Stimulated activated CD4-positive, alpha-beta T cell treated with anti-CD3 and anti-CD28 coated beads, Interleukin-12 subunit alpha, Interleukin-12 subunit beta, amount 100 ng/mL, for 4 hours (primary cell): ENCODE measurements at places on chromosomes 7 and 10.

GRCh38 chr7:66265566-66265965 is 60.4 kb downstream of the TPST1 start:
- no peak for DNase-seq

DNA sequence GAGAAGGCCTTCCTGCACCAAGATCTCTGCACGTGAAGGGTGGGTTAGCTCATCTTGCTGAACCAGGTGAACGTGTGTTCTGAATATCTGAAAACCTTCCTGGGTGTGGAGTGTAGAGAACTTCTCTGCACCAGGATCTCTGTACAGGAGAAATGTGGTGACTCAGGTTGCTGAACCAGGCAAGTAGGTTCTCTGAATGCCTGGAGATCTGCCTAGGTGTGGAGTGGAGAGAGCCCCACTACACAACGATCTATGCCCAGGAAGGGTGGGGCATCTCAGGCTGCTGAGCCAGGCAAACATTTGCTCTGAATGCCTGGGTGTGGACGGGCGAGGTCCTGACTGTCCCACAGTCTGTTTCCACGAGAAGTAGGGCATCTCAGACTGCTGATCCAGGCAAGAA is 1002.3 kb upstream of the KCND2 start:
- no peak for DNase-seq

DNA sequence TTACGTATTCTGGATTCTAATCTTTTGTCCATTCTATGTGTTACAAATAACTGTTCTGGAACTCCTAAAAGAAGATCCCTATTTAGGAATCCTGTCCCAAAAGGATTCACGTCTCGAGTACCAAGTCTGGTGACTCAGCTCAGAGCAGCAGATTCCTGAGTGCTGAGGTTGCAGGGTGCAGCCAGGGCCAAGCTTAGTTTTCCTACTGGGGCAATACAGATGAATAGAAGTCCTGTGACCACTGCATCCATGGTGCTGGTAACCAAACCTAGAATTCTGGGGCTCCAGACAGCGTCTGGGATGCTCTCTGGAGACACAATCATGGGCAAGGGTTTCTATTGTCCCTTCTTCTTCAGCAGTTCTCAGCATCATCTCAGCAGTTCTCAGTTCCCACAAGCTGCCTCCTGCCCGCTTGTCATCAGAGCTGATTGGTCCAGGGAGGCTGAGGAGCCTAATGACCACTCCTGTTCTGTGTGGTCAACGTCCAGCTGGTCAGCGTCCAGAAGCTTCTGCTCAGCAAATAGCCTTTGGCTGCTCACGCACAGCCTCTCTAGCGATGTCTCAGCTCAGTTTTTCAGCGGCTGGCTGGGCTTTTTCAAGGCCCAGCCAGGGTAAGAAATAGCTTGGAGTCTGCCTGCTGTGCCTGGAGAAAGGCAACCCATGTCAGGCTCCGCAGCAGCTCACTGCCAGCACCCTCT is 50.4 kb upstream of the C7orf33 start:
- DNase-seq, result no peak

GRCh38 chr7:150374472-150374871 is 4.7 kb upstream of the ZNF775 start:
- no peak for DNase-seq

DNA sequence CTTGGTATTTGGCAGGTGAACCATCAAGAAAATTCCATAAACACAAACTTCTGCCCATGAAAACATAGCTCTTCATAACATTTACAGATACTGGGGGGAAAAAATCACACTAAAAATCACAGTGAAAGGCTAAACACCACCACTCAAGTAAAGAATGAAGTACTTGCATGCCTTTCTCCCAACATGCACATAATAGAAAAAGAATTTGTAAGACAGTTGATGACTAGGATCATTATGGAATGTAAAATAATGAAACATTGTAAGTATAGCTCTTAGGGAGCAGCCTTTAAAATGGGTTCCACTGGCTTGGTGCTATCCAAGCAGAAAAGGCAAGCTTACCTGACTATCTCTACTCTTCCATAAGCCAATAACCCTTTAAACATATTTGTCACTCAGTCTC is 299.9 kb upstream of the LRRN3 start:
- DNase-seq, result no peak

GRCh38 chr10:15433850-15434537 is 62.9 kb upstream of the FAM171A1 start:
- no peak for DNase-seq

- DNase-seq, result no peak
Measured at GRCh38 chr10:27660268-27660667, 85.4 kb downstream of the MKX start.

GRCh38 chr7:1407892-1408291 is 51.4 kb downstream of the MICALL2 start:
- DNase-seq, result no peak

DNA sequence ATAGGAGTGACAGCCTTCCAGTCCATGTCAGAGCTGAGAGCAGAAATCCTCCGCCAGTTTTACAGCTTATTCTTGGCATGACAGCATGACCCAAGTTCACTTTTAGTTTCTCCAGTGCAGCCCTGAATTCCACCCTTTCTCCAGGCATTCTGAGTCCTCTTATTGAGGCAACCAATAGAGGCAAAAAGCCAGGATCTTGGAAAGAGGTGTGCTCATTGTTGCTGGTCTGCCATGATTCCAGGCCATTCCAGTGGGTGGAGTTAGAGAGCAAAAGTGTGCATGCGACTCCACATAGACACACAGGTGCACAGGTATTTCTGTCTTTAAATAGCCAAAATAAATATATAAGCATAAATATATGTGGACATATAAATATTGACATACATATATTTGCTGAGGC is 224.7 kb upstream of the ADARB2 start:
- no peak for DNase-seq

DNA sequence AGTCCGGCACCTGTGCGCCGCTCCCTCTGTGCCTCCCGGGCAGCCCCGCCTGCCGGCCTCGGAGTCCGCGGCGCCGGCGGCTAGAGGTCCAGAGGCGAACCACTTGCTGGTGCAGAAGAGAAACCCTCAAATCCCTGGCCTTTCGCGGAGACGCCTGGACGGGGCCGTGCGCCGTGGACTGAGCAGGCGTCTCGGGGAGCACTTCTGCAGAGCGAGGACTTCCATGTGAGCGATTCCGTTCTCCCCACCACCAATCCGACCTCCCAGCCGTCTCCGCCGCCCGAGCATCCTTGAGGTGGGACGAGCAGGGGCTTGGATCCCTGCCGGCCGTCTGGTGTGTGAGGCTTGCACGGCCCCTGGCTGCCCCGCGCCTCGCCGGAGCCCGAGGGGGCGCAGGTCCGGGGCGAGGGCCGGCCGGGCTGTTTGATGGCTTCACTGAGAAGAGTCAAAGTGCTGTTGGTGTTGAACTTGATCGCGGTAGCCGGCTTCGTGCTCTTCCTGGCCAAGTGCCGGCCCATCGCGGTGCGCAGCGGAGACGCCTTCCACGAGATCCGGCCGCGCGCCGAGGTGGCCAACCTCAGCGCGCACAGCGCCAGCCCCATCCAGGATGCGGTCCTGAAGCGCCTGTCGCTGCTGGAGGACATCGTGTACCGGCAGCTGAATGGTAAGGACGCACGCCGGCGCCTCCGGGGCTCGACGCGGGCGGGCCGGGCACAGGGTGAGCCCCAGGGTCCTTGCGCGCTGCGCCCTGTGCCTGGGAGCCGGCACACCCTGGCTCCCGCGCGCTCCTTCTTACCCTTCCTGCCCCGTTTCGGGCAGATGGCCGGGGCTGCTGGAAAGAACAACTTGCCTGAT is 660 bp downstream of the GALNT17 start:
- DNase-seq, result no peak

GRCh38 chr10:56561336-56561735 is 200.3 kb upstream of the ZWINT start:
- DNase-seq, result no peak

DNA sequence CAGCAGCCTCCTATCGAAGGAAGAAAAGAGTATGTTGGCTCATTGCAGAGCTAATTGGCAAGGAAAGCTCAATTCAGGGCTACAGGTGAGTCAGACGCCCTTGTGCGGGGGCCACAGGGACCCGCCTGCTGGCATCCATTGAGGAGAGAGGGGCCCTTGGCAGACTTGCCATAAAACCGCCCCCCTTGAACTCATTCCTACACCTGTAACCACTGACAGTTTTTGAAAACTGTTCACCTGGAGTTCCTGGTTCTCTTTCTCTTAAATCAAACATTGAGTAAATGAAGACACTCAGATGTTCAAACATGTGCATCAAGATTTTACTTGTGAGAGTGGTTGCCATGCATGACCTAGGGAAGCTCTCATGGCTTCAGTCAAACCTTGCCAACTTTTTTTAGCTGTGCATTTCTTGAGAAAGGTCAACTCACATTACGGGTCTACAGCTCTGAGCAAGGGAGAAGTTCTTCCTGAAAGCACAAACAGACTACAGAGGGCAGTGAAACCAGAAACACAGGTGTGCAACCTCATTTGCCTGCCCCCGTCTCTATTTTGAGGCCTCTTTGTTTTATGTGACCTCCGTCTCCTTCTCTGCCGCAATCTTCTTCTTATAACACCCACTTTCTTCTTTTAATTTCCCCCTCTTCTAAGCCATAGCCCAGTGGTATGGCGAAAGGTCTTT is 87.8 kb downstream of the TBXAS1 start:
- no peak for DNase-seq

- DNase-seq, result no peak
Measured at GRCh38 chr10:3654980-3655379, 130.0 kb downstream of the KLF6 start.

- DNase-seq, result no peak
Measured at GRCh38 chr7:46838463-46838862, 743.4 kb downstream of the TNS3 start.

GRCh38 chr10:59967079-59967478 is 60.7 kb upstream of the CCDC6 start:
- no peak for DNase-seq

GRCh38 chr10:986881-987619 is 1.2 kb upstream of the GTPBP4 start:
- no peak for DNase-seq

DNA sequence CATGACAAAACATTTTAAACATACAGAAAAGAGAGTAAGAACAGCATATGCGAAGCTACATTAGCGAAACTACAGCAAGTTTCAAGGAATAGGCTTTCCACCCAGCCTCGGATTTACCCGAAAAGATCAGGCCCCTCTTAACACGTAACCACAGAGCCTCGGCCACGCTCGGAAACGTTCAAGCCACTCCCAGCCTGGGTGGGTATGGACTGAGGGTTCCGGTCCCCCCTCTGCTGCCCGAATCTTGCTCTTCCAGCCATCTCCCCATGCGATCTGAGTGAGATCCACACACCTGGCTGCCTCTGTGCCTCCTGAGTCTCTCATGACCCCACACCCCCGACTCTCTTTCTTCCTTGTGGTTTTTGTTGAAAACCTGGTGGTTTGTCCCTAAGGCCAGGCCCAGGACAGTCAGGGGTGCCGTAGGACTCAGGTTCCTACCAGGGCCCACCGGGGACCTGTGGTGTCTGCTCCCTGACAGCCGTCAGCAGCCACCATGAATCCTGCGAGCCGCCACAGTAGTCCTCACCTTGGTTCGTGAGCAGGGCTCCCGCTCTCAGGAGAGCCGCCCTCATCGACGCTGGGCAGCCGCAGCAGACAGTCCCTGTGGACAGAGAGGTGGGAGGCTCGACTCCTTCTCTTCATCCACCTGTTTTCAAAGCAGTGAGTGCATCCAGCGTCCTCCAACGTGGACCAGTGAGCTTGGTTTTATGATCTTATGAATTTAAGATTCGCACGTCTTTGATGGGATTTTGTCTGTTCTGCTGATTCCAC is 18.5 kb downstream of the KNDC1 start:
- DNase-seq, result no peak

GRCh38 chr10:16586358-16587138 is 64.9 kb upstream of the C1QL3 start:
- DNase-seq, result no peak

- no peak for DNase-seq
Measured at GRCh38 chr10:810351-810846, 120.9 kb upstream of the DIP2C start.

GRCh38 chr7:151381348-151382078 is 28.3 kb downstream of the WDR86 start:
- peak; percentile 19 for DNase-seq

DNA sequence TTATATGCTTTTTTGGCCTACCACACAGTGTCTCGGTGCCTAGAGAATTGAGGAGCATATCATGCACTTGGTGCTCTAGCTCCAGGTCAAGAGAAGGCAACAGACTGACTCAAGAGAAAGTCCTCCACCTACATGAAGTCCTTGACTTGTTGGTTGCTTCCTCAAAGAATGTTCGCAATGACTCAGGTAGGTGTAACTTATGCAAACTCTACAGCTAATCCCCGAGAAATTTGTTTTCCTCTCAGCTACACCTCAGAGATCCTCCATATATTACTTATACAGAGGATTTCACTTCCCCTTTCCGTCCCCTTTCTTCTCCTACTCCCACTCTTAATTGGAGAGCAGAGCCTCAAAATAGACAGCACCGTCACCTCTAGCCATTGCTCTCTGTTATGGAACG is 1013.1 kb downstream of the KCNMA1 start:
- no peak for DNase-seq

GRCh38 chr10:35598379-35598778 is 6.8 kb upstream of the GJD4 start:
- no peak for DNase-seq

DNA sequence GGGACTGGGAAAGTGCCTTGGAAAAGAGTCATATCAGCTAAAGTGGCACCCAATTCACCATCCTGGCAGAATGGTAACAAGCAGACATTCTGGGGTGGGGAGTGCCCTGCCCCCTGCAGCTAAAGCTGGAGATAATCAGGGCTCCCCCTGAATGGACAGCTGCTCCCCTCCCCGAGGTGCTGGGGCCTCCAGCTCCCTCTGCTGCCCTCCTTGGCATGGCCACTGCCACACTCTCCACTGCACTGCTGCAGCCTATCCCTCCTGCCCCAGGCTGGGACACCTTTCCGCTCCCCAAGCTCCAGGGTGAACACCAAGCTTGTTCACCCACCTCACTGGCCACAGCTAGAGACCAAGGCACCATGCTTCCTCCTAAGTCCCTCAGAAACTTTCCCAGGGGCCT is 9.8 kb upstream of the PARD3 start:
- DNase-seq, result no peak

DNA sequence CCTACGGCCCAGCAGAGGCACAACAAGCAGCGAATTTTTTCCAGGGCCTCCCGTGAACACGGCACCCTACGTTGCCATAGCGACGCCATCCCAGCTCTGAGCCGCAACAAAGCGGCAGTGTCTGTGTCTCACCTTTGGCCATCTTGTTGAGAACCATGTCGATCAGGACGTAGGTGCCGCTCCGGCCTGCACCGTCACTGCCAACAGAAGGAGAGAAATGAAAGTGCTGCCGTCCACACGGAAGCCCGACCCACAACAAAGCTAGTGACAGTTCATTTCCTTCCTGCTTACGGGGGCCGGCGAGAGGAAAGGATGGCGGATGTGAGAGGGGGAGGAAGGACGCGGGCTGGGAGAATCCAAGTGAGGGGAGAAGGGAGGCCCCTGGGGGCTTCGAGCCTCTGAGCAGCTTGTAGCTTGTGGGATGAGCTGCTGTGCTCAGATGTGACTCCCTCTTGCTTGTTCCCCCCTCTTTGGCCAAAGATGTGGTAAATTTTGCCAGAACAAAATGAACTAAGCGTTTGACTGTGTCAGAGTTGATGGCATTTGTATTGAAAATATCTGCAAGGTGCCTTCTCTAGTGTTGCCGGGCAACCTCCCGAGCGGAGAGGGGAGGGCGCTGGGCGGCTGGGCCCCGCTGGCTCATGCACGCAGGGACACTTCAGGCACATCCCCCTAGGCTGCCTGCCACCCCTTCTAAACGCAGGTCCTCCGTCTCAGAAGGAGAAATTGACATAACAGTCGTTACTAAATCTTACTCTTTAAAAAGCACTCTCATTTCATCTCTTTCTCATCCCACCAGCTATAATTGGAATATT is 232.2 kb downstream of the DNAJB6 start:
- peak; percentile 38 for DNase-seq

GRCh38 chr10:94307046-94307615 is 55.6 kb downstream of the NOC3L start:
- no peak for DNase-seq
